ENCODE measurements at places on chromosomes 4 and X.

DNA sequence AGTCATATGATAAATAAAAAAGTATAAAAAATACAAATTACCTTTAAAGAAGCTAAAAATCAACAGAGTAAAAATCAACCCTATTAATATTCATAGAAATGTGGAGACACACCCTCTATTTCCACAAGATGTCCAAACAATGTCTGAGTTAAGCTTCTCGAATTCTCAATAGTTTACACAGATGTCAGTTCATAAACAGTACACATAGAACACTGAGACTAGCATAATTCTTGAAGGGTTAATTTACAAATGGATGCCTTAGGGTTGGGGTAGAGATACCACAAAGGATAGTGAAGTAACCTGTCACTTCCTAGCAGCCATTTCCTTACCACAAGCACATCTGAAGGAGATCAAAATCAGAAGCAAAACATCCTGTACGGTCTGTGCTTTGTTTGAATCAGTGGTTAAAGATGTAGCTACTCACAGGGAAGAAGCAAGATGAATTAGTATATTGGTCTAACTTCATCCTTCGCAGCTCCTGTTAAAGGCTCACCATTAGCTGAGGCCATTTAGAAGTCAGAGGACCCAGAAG lies 2393.9 kb downstream of the ARAP2 start:
- no peak for DNase-seq

GRCh38 chr4:46986922-46987638 lies 6.3 kb downstream of the GABRA4 start:
- no peak for DNase-seq

GRCh38 chr4:102792361-102792936 lies 31.7 kb upstream of the MANBA start:
- DNase-seq = no peak

DNA sequence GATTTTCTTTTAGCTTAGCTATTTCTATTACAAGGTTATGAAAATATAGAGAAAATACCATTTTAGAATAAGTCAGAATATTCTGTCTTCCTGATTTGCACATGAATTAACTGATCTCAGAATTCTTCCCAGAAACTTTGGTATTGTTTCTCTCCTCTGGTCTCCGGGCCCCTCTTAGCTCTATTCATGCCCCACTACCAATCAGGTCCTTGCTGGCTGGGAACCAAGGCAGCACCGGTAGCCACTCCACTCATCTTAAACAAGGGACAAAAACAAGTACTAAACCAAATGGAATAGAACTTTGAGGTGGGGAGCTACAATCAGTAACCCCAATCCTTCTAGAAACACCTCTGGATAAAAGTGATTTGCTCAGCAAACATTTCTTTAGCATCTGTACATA lies 64.3 kb downstream of the GPC3 start:
- DNase-seq = no peak

- no peak for DNase-seq
Measured at GRCh38 chr4:153988492-153989363, 199.8 kb upstream of the SFRP2 start.

GRCh38 chr4:127558088-127558487 lies 74.7 kb upstream of the INTU start:
- DNase-seq = no peak

DNA sequence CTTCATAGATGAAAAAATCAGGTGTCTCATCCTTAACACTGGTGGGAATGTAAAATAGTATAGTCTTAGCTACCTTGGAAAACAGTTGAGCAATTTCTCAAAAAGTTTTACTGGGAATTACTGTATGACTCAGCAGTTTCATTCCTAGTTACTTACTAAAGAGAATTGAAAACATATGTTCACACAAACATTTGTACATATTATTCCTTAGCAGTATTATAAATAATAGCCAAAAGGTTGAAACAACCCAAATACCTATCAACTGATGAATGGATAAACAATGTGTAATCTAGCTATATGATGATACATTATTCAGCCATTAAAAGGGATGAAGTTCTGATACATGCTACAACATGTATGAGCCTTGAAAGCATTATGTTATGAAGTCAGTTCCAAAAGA lies 41.7 kb downstream of the RBM46 start:
- DNase-seq = peak; percentile 69

- no peak for DNase-seq
Measured at GRCh38 chr4:26458157-26458561, 32.1 kb downstream of the CCKAR start.

DNA sequence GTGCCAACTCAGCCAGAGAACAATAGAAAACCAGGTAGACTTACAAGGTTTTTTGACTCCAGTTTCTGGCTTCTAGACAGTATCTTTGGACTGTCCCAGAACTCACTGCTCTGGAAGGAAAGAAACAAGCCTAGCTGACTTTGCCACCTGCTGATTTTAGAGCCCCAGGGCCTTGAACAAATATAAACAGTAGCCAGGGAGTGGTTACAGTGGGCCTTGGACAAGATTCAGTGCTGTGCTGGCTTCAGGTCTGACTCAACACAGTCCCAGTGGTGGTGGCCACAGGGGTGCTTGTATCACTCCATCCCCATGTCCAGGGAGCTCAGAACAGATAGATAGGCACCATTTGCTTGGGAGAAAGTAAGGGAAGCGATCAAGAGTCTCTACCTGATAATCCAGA lies 694.1 kb upstream of the ADGRL3 start:
- no peak for DNase-seq

- DNase-seq = no peak
Measured at GRCh38 chr4:66741081-66741480, 804.2 kb downstream of the CENPC start.

DNA sequence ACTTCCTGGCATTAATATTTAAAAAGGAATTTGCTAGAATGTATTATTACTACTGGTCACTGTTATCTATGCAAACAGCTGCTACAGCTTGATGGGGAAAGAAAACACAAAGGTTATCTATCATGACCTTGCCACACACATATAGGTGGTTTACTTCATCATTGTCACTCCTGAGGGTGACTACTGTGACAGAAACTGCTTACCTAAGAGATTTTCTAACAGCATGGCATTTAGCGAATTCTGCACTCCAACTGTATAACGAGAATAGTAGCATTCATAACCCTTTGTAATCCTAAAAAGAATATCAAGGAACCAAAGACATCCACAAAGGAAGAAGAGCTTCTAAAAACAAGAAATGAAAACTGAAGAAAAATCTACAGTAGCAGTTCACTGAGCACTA lies 74.6 kb upstream of the SPOCK3 start:
- no peak for DNase-seq

DNA sequence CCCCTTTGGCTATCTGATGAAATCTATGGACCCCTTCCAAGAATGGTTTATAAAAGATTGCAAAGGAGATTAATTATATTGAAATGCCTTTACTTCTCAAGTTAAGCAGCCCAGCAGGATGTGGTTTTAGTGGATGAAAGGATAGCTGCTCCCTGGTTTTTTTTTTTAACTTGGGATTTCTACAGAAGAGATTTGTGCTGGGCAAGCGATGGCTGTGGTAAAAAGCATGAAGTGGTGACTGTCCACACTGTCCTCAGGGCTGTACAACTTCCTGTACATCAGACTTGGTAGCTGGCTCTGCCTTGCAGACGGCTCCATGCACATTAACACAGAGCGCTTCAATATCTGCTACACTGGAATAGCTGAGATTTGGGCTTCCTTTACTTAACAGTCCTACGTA lies 321.7 kb downstream of the DHX15 start:
- DNase-seq = no peak

GRCh38 chr4:90648791-90649190 lies 521.6 kb downstream of the CCSER1 start:
- no peak for DNase-seq

DNA sequence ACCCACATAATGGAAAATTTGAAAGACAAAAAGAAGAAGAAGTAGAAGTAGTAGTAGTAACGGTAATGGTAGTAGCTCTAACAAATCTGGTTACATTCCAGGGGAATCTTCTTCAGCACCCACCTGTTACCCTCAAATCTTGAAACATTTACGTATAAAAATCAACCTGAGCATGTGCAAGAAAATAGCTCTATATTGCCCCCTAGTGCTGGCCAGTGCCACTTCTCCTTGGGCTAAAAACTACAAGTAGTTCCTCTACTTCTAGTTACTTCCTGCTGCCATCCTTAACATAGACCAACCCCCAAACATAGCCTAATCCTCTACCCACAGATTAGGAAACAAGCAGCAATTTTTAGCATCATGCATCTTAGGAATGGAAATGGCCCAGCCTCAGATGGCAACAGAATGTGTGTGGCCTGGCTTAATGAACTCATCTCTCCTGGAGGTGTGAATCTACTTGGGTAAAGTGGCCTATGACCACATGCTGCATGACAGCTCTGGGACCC lies 3.1 kb downstream of the PDGFC start:
- peak; percentile 70 for DNase-seq

DNA sequence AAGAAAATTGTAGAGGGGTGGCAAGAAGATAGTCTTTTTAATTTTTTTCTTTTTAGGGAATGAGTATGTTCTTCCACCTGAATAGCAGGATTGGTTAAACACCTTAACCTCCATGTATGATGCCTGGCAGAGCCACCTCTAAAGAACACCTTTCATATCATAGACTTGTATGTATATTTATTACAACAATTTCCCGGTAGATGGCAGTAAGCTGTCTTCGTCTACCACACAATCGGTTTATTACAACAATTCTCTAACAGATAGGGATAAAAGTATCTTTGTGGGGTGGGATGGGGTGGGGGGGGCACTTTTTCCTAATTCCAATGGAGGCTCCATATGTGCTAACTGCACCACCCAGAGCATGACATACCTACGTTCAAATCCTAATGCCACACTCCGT lies 255.5 kb downstream of the LDB2 start:
- DNase-seq = no peak

DNA sequence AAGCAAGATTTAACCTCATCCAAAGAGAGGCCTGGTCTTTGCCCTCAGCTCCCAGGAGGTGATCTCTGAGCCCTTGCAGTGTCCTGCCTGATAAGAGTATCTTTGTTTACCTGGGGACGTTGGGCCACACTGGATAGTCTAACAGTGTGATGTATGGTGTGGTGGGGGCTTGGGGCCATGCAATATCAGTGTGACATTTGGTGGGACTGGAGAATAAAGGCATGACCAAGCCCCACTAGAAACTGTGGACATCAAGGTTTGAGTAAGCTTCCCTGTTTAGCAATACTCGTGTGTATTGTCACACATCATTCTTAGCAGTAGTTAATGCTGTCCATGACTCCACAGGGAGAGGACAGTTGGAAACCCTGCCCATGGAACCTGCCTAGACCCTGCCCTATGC lies 34.4 kb downstream of the BBS12 start:
- DNase-seq = no peak

GRCh38 chr4:145734576-145735346 lies 54.8 kb downstream of the C4orf51 start:
- peak; percentile 96 for DNase-seq

DNA sequence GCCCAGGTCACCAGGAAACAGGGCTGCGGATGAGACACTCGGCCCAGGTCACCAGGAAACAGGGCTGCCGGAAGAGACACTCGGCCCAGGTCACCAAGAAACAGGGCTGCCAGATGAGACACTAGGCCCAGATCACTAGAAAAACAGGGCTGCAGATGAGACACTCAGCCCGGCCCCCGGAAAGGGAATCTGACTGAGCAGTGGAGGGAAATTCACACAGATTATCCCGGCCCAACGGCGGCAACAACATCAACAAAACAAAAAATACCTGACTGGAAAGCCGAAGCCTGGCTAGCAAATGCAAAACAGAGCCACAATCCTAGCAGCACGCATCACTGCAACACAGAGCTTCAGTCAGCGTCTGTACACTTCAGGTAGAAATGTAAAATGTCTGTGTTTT lies 20.7 kb downstream of the AFAP1 start:
- DNase-seq = no peak

- DNase-seq = peak; percentile 38
Measured at GRCh38 chr4:149465955-149466354, 349.7 kb downstream of the IQCM start.

- DNase-seq = no peak
Measured at GRCh38 chr4:2267841-2268240, 5.9 kb upstream of the MXD4 start.

DNA sequence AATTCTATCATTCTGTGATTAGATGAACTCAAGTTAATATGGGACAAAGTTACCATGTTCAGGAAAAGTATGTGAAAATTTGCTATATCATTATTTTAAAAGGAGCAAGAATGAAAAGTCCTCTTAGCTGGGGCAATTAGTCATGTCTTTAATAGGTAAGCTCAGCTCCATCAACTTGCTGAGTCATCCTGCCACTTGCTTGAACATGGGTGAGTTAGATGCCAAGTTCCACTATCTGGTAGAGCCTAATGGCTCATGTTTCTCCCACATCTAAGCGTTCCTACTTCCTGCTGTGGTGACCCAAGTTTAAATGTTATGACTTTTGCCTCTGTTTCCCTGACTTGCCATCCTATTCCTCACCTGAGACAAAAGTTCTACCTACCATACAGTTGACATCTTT lies 276.8 kb downstream of the ZNF674 start:
- DNase-seq = no peak

DNA sequence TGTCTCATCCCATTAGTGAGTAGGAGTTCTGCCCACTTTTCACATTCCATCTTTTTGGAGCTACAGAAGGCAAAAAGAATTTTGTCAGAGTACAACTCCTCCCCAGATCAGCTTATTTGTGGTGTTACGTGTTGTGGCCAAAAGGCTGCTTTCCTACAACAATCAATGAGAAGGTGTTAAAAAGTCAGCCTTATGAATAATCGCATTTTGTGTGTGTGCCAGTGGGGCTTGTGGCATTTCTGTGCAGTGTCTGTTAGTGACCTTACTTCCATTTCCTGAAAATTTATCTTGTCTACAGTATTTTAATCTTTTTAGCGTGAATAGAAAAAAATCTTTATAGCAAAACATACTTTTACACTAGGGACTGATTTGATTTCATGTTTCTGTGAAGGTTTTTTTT lies 458.3 kb upstream of the LCORL start:
- DNase-seq = no peak

- no peak for DNase-seq
Measured at GRCh38 chrX:103063918-103064434, at the start of gene BEX1. BEX1 (minus strand) TSS chrX:103064171; CDS start chrX:103063274, 897 bp downstream.

GRCh38 chr4:71009890-71010588 lies 16.6 kb downstream of the DCK start:
- DNase-seq = peak; percentile 23

- DNase-seq = peak; percentile 3
Measured at GRCh38 chr4:110344165-110344564, 131.8 kb upstream of the ENPEP start.

Data from fibroblast of the conjunctiva (primary cell).